Spleen (tissue), 13 donors: ENCODE measurements at places on chromosomes 5 and 9. TPM values are rescaled to one million over a fixed set of nuclear protein-coding genes. Genes with fewer than 3 reads are reported as not detected.

DNA sequence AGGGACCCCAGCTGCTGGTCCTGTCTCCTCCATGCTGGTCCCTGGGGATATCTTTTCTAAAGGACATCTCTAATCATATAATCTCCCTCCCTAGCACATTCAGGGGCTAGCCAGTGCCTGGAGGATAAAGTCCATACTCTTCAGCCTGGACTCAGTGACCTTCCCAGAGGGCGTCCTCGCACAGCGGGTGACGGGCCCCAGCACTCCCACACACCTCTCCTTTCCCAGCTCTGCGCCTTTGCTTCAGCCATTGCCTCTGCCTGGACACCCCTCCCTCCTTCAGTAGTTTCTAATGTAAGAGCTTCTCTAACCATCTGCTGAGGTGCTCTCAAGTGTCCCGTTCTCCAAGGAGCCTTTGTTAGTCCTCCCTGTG is 15.2 kb upstream of the TNIP1 start:
- peak overlapping the region; percentile 85 for H3K27ac ChIP-seq
- no peak overlapping the region for H3K4me3 ChIP-seq
- H3K4me1 ChIP-seq = peaks cover 96% of the 10 kb centered on the region
- peaks cover 10% of the 10 kb centered on the region for H3K36me3 ChIP-seq

- H3K4me1 ChIP-seq = peaks cover 13% of the 10 kb centered on the region
- H3K4me3 ChIP-seq = no peak overlapping the region
- H3K27me3 ChIP-seq = no peaks in the 10 kb centered on the region
- H3K27ac ChIP-seq = peak overlapping the region; percentile 73
- H3K36me3 ChIP-seq = no peaks in the 10 kb centered on the region
These were observed 98.0 kb upstream of the ZNF608 start for GRCh38 chr5:124844371-124844920.

- no peaks in the 10 kb centered on the region for H3K36me3 ChIP-seq
- H3K27ac ChIP-seq = no peak overlapping the region
- no peaks in the 10 kb centered on the region for H3K4me1 ChIP-seq
- H3K27me3 ChIP-seq = no peaks in the 10 kb centered on the region
- no peak overlapping the region for H3K4me3 ChIP-seq
These were observed 412 bp downstream of the IZUMO3 start for GRCh38 chr9:24545285-24545684.

DNA sequence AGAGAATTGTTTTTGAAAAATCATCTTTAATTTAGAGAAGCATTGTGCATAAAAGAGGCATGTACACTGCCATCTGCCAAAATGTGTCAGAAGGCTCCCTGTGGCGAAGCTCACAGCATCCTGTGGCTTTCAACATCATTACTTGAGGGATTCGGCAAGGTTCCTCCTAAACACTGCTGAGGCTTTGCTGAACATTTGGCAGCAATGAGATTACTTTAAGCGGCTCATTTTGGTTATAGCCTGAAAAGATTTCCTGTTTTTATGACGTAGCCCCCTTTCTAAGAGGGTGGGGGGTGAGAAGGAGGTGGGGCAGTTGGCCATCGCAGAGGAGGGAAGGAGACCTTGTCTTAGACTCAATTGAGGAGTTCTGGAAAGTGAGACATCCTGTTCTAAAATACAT is 469.4 kb downstream of the RASEF start:
- H3K4me3 ChIP-seq = no peak overlapping the region
- H3K36me3 ChIP-seq = no peaks in the 10 kb centered on the region
- H3K4me1 ChIP-seq = no peaks in the 10 kb centered on the region
- H3K27ac ChIP-seq = no peak overlapping the region

- H3K4me1 ChIP-seq = no peaks in the 10 kb centered on the region
- H3K27ac ChIP-seq = no peak overlapping the region
- H3K4me3 ChIP-seq = no peak overlapping the region
- H3K36me3 ChIP-seq = no peaks in the 10 kb centered on the region
- DNase-seq = no peak
These were observed 109.4 kb downstream of the CCDC192 start for GRCh38 chr5:127812570-127812969.

Gene VLDLR
- total RNA-seq = 5.4 TPM
